Testis (tissue), 5 donors: ENCODE measurements at places on chromosomes 11 and 22.

GRCh38 chr22:33000342-33001280, 57.6 kb downstream of the SYN3 start:
- DNase-seq = peak; percentile 64

GRCh38 chr22:33726294-33726734, 194.0 kb downstream of the LARGE1 start:
- no peak for DNase-seq

DNA sequence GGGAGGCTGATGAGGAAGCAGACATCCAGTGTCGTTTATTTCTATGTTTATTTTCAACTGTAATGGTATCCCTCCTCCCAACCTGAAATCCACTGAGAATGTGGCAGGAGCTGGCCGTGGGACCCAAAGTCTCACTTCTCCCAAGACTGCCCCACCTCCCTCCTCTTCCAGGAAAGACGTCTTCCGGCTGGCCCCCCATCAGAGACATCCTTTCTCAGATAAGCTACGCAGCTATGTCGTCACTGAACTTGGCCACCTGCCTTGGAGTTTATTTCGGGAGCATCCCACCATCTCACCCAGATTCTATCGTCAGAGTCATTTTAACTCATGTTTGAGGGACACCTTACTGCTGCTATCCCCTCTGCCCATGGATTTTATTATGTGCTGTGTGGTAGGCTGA, 13.9 kb downstream of the TMEM184B start:
- DNase-seq = peak; percentile 42

GRCh38 chr11:111731821-111732220, 34.4 kb downstream of the PPP2R1B start:
- DNase-seq = no peak

GRCh38 chr11:45366619-45367190, 80.6 kb upstream of the SYT13 start:
- DNase-seq = no peak

- DNase-seq = peak; percentile 63
Observed at GRCh38 chr22:18024276-18024939, at the start of gene MICAL3. Gene MICAL3, minus strand, starts transcription at chr22:18024561. Its CDS starts 117,749 bp downstream, at chr22:17906812.

- no peak for DNase-seq
Observed at GRCh38 chr22:38707346-38707745, 1.6 kb downstream of the GTPBP1 start.

DNA sequence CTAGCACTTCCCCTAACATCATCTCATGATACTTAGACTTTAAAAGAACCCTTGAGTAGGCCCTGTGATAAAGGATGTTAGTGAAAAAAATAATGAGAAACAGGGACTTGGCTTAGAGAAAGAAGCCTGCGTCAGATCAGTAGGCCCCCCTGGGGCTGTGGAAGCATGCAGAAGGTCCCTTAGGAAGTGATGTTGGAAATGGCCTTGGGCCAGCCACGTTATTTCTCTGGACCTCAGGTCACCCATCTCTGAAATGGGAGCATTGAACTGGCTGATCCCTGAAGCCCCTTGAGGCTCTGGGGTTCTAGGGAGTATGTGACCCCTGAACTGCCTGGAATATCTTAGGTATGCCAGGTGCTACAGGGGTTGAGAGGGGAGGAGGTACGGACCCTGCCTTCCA, 40.2 kb downstream of the MCM5 start:
- DNase-seq = no peak

DNA sequence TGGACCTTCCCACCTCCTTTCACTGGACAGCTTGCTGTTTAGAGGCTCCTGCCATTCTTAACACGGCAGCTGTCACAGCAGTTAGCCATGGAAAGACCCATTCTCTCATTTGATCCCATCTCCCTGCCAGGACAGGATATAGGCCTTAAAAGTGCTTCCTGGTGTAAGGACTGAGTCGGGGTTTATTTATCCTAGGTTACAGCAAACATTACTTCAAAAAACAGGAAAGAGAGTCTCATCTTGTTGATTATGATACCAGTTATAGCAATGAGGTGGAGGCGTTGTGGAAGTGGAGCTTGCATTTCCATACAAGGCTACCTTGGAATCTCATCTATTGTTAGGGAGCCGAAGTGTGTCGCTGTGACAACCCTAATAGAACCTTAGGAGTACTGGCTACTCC, 17.4 kb upstream of the ETS1 start:
- no peak for DNase-seq

DNA sequence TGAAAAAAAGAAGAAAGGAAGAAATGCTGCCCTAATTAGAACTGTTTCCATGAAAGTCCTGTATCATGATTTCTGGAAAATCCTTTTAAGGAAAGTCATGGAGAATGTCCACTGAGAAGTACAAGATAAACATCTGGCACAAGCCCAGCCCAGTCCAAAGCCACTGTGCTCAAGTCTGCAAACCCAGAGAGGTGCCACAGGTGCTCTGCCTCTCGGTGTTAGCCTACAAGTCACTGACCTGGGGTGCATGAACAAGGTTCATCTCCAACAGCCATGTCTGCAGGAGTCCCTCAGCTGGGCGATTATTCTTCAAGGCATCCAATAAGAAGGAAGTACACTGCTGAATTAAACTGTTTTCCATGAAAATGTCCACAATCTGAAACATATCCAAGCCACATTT, 51.1 kb upstream of the SLC25A1 start:
- DNase-seq = no peak

GRCh38 chr11:46382646-46383403, 1.4 kb downstream of the MDK start:
- DNase-seq = peak; percentile 69

- no peak for DNase-seq
Observed at GRCh38 chr22:19523240-19524169, 705 bp downstream of the CLDN5 start.

DNA sequence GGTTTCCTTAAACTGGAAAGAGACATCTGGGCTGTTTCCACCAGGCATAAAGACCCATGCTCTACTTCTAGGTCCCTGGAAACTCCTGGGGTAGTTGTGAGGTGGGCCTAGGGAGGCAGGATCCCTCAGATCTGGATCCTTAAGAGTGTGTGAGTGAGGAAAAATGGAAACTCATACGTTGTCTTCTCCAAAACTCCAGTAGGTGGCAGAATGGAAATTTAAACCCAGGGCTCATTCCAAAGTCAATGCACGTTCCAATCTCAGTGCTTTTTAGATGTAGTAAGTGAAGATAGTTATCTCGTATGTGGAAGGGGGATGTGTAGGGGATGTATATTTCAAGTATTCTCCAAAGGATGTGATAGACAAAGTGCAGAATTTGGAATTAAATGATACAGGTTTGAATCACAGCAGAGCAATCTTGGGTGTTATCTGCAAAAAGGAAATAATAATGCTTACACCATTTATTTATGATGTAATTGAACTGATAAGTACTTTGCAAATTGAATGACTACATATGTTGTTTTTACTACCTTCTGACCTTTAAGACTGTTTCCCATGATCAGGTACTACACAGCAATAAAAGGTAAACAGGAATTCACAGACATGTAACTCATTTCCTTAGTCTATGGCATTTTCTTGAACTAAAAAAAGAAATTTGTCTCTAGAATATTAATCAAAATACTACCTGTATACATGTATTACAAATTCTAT, 13.1 kb upstream of the MMP1 start:
- no peak for DNase-seq

GRCh38 chr11:105152560-105152959, 13.0 kb upstream of the CARD18 start:
- DNase-seq = no peak

DNA sequence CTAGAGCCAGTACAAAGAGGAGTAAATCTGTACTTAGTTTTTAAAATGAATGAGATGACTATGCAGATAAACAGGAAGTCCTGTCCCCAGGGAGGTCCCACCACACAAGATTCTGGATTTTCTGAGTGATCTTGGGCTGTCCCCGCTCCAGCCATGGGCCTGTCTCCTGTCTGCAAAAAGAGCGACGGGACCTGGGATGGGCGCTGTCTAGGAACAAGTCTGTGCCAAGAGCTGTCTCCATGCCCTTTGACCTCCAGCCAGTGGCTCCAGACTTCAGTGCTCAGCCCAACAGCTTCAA, 6.0 kb downstream of the CSNK1E start:
- DNase-seq = no peak

DNA sequence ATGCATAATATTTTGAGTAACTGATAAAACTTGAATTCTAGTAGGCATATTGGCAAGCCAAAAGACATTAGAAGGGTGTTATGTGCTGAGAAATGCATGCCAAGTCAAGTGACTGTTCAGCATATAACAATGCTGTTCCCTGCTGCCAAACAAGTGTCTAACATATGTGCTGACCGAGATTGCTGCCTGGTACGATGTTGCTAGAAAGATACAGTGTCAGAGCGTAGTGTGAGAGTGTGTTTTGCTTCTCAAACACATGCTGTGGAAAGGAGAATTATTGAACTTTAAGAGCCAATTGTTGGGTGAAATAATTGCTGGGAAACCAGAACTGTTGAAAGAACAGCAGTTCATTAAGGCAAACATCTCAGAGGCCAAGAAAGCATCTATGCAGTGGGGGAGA, 71.3 kb upstream of the GRIA4 start:
- no peak for DNase-seq

- no peak for DNase-seq
Observed at GRCh38 chr11:112057170-112057569, 16.6 kb downstream of the PIH1D2 start.

DNA sequence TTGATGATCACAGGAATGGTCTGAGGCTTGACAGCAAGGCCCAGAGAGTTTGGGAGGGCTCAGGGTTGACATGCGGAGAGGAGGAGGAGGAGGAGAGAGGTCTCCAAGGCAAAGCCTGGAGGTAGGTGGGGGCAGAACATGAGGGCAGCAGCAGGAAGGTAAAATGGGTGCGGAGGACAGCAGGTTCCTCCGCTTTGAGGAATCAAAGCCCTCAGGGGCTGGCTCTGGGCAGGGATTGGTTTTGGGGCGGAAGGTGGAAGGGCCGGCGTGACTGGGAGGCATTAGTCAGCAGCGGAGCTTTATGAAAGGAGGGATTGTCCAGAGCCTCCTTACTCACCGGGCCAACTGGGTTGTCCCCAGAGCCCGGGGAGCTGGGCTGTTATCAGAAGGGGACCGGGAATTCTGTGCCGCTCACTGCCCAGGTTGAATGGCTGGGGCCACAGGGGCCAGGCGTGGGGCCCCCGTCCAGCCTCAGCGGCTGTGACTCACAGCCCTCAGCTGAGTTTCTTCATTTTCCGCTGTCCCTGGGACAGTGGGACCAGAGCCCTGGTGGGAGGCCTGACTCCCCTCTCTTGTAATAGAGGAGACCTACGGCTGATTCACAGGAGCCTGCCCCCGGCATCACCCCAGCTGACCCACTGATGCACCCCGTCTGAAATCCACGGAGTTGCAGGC, 36.2 kb downstream of the LIF start:
- peak; percentile 50 for DNase-seq

DNA sequence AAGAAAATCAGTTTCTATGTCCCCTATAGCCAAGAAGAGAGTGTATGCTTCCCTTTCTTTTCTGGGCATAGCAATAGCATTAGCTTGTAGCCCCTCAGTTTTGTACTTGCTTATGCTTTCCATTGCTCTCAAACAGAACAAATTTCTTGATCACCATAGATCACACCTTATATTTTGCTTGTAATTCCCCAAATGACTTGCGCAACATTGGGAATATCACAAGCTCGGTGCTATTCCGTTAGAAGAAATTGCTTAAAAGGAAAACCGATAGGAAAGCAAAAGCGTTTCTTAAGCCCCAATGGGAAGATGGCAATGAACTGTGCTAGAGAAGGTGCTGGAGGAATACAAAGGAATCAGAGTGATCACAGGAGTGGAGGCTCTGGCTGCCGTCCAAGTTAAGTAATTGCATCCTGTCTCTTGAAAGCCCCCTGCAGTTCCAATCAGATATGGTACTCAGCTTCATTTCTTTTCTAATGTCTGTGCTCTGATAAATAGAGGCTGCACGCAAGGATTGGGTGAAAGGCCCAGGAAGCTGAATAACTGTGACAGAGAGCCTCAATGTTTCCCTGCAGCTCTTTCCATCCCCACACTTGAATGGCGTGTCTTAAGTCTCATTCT, 182.1 kb upstream of the KIRREL3 start:
- no peak for DNase-seq

DNA sequence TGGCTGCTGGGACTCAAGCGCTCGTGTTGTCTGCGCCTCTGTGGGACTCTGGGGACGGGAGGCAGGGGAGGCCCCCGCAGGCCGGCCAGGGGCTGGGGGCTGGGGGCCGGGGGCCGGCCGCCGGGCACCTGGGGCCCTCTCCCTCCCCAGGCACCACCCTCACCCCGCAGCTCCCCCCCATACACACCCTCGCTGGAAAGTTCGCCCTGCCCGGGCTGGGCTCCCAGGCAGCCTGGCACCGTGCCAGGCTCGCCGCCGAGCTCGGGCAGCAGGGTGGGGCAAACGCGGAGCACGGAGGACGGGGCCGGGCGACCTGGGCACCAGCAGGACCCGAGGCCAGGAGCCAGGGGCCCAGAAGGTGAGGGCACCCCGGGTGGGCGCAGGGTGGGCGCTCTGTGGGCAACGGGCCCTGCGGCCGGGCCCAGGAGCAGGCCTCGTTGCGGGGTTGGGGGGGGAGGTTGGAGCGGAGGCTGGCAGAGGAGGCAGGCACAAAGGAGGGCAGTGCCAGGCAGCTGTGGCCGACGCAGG, 76.7 kb upstream of the WNT7B start:
- peak; percentile 76 for DNase-seq

DNA sequence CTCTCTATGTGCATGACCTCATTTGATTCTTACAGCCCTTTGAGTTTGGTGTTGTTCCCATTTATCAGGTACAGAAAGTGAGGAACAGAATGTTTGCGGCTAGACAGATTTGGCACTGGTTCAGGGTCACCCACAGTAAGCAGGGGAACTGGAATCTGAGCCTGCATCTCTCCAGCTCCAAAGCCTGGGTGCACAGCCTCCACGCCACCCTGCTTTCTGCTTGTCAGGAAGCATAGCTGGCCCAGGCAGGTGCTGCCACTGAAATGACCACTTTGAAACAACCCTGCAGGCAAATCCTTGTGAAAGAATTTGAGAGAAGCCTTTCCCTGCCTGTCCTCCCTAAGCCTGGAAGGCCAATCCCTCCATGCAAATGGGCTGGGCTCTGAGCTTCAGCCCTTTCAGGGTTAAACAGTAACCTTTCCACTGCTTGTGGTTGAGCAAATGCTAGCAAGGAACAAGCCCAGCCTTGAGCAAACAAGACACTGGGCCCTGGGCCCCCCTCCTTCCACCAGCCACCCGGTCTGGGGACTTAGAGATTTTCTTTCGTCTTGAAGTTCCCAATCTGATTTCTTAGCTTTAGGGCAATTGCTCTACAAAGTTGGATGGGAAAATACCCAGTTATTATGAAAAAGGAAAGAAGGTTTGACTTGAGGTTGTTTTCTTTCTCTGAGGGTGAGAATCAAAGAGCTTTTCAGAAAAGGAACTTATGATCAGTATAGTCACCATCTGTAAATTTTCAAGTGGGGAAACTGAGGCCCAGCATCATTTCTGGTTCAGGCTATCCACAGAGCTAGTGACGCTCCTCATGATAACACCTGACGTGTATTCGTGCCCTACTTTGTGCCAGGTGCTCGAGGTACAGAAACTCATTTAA, 19.4 kb downstream of the EHF start:
- DNase-seq = no peak

GRCh38 chr11:35090125-35090524, 48.8 kb upstream of the CD44 start:
- no peak for DNase-seq

DNA sequence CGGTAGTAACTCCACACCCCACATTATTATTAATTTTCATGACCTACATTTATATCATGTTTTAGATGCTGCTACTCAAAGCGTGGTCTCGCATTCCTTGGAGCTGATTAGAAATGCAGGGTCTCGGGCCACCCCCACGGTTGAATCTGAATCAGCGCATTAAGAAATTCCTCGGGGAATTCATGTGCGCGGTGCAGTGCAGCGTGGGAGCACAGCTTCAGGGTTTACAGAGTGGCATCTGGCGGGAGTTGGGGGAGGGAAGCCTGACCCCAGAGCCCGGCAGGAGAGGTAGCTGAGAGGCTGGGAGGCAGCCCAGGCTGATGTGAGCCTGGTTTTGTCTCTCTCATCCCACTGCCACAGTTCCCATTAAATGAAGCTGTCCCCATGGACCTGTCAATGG, 48.1 kb upstream of the DAGLA start:
- peak; percentile 43 for DNase-seq
